Stimulated activated CD4-positive, alpha-beta T cell treated with anti-CD3 and anti-CD28 coated beads, TNF-alpha, amount 100 ng/mL, for 48 hours (primary cell): ENCODE measurements at places on chromosomes 11 and 22.

DNA sequence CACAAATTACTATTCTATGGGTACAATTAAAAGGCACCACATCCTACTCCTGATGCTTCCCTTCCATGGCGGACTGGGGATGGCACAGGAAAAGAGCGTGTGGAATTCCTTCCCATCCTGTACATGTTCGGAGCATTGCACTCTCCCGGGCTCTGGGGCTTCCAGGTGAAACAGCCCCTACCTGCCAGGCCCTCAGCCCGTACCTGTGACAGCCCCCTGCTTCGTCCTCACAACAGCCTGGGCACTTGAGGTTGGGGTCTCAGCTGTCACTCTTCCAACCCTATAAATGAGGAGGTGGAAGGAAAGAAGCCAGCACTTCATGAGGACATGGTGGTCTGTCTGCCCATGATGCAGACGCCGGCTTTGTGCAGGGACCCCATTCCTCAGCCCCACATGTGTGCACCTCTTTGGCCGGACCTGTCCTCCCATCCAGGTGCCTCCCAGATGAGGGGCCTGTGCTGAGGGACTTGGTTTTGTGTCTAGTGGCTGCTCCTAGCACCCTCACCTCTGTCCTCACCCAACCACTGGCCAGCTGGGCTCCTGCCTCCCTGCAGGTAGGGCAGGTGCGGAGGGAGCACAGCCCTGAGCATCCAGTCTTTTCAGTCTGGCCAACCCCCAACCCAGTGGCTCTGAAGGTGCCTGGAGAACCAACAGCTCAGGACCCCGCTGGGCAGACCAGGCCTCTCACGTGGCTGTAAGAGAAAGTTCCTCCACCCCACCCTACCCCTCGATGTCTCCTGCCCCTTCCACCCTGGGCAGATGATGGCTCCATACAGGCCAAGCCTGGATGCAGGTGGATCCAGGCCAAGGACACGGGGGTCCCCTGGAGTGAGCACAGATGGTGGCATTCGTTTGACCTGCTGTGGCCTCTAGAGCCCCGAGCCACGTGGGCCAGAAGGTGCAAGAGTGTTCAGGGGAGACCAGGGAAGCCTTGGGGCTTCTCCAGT lies 23.4 kb upstream of the WNT7B start:
- no peak for DNase-seq

GRCh38 chr11:62539238-62539925 lies 7.2 kb downstream of the AHNAK start:
- DNase-seq = no peak

GRCh38 chr11:65884716-65885092 lies 3.6 kb downstream of the FIBP start:
- peak; percentile 74 for DNase-seq

- no peak for DNase-seq
Observed at GRCh38 chr11:70487160-70487559, 88.8 kb downstream of the CTTN start.

- DNase-seq = peak; percentile 57
Observed at GRCh38 chr22:20979243-20979809, 2.8 kb upstream of the LZTR1 start.

- peak; percentile 37 for DNase-seq
Observed at GRCh38 chr22:35330258-35330861, 30.7 kb downstream of the TOM1 start.

DNA sequence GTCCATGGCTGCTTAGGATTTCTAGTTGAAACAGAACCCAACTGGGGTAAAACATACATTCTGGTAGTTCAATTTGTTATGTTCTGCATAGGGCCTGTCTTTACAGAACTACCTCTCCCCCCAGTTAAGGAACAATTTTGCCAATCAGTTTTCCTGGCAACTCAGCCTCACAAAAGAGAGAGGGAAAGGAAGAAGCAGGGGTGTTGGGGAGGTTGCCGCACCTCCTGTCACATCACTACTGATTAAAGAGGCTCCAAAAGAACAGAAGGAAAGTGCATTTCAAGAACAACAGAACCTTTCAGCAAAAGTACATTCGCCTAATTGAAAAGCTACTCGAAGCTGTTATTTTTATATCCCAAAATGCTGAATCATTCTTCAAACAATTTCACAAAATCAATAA lies 217.6 kb downstream of the CADM1 start:
- DNase-seq = no peak

DNA sequence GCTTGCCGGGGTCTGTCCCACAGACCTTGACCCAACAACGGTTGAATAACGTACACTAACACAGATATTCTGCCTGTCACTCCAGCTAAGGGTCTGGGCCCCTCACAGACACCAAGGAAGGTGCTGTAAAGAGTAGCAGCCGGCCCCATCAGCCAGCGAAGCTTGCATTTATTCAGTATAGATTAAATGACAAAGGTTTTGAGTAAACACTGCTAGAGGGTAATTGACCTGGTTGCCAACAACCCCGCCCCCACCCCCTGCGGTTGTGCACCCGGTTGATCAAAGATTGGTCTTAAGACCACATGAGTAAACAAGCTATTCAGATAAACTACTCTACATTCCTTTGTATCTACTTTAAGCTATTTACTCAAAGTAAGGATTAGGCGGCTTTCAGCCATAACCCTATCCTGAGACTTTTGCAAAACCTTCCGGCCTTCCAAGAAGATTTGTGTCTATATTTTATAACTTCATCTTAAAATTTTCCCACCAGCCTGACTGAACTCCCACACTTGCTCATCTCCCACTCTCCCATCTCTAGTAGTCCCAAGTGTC lies 4.8 kb upstream of the CKAP5 start:
- DNase-seq = no peak

DNA sequence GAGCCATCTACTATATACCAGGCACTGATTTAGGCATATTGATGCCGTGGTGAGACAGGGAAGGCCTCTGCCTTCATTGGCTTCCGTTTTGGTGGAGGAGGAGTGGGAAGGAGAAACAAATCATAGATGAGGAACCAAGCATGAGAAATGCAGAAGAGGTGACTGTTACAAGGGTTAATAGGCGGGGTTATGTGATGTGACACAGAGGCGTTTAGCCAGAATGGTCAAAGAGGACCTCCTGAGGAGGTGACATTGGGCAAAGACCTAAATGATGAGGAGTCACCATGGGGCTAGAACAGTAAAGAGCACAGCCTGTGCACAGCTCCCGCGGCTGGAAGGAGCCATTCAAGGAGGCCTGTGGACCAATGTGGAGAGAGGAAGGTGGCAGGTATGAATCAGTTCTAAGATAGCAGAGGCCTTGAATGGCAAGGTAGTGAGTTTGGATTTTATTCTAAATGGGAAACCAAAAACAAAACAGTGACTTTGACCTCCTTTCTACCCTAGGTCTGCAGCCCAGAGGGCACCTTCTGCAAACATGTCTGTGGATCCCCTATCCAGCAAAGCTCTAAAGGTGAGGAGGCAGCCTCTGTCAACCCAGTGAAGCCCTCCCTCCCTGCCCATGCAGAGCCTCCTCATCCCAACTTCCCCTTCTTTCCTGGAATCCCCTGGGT lies 11.7 kb downstream of the MAFF start:
- no peak for DNase-seq

- DNase-seq = no peak
Observed at GRCh38 chr22:29205594-29206371, at the start of gene EMID1. Gene EMID1, plus strand, starts transcription at chr22:29205896. Its CDS starts 143 bp downstream, at chr22:29206039.

DNA sequence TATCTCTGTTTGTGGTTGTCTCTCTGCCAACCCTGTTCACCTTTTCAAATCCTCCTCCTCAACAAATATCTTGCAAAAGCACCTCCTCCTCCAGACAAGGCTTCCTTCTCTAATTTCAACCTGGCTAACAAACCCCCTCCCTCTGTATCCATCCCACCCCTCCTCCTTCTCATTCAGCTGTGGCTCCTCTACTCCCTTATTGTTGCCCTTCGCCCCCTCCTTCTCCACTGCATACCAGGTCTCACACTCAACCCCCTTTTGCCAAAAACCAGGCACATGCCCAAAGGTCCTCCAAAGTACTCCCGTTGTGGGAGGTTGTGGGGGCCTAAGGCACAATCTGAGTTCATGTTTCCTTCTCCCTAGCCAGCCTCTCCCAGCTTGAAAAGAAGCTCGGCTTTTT lies 110.6 kb downstream of the JRKL start:
- DNase-seq = no peak

- no peak for DNase-seq
Observed at GRCh38 chr11:113314065-113314388, 356 bp upstream of the TTC12 start.

GRCh38 chr11:85472953-85473352 lies 154.2 kb downstream of the DLG2 start:
- DNase-seq = no peak

- DNase-seq = no peak
Observed at GRCh38 chr11:29844031-29844430, 172.8 kb downstream of the KCNA4 start.

GRCh38 chr11:77167791-77168190 lies 39.7 kb downstream of the MYO7A start:
- DNase-seq = no peak

GRCh38 chr11:1557904-1558774 lies 13.9 kb downstream of the DUSP8 start:
- DNase-seq = no peak

DNA sequence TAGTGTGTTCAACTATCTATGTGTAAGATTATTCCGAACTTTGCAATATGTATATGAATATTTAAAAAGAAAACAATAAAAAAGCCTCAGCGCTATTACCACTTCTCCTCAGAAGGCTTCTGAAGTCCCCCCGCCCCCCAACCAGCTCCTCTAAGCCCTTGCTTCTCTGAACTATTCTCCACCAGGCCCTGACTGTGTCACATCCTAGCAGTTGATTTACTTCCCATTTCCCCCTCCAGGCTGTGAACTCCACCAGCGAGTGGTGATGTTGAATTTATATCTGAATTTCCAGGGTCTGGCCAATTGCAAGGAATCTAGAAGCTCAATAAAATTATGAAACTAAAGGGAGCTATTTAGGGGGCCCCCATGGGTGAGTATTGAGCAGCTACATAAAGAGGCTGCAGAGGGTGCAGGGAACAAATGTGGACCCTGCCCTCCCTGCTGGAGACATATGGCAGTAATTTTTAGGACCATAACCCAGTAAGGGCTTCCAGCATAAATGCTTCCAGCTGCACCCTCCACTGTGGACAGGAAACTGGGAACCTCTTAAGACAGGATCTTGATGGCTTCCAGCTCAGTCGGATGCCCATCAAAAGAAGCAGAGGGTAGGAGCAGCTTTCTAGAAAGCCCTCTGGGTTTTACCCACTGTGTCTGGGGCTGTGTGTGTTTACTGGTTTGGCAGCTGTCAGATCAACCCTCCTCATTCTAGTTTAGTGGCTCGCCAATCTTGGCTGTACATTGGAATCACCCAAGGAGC lies 81.4 kb downstream of the TIMP3 start:
- no peak for DNase-seq

GRCh38 chr11:110430267-110431050 lies 711 bp downstream of the FDX1 start:
- DNase-seq = no peak

DNA sequence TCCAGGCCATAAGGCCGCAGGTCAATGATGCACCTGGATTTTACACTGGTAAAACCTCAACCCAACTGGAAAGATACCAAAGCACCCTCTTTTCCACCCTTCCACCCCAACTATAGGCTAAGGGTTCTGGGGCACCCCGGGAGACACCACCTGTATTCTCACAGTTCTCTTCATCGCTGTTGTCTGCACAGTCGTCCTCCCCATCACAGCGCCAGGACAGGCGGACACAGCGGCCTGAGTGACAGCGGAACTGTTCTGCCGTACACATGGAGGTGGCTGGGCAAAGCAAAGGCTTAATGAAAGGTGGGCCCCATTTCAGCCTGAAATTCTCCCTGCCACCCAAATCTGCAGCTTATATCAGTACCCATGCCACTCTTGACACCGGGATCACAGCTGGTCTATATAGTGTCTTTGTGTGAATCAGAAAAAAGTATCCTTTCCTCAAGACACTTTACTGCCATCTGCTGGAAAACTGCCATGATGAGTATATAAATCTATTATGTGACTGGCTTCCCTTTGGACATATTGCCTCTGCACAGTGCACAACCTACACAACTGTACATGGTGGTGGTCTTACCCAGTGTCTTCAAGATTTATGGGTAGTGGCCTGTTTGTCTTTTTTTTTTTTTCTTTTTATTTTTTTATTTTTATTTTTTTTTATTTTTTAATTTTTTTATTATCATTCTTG lies 21.5 kb downstream of the LRP4 start:
- DNase-seq = no peak

GRCh38 chr11:61955422-61956135 lies 5.4 kb downstream of the BEST1 start:
- DNase-seq = no peak

DNA sequence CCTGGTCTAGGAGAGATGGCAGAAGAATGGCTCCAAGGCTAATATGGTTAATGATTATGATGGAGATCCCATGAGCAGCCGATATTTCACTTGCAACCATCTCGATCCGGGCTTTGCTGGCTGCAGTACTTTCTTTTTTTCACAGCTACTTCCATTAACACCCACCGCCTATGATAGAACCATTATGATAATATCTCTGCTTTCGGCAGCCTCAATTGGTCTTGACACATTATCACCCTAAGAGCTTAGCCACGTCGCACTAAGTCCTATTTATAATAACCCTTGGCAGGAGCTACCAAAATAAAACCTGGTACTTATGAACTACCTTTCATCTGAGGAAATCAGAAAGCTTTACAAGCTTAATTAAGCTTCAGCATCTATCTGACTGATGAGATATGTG lies 7.6 kb upstream of the FJX1 start:
- DNase-seq = no peak

GRCh38 chr11:12731841-12732336 lies 57.7 kb downstream of the TEAD1 start:
- no peak for DNase-seq

DNA sequence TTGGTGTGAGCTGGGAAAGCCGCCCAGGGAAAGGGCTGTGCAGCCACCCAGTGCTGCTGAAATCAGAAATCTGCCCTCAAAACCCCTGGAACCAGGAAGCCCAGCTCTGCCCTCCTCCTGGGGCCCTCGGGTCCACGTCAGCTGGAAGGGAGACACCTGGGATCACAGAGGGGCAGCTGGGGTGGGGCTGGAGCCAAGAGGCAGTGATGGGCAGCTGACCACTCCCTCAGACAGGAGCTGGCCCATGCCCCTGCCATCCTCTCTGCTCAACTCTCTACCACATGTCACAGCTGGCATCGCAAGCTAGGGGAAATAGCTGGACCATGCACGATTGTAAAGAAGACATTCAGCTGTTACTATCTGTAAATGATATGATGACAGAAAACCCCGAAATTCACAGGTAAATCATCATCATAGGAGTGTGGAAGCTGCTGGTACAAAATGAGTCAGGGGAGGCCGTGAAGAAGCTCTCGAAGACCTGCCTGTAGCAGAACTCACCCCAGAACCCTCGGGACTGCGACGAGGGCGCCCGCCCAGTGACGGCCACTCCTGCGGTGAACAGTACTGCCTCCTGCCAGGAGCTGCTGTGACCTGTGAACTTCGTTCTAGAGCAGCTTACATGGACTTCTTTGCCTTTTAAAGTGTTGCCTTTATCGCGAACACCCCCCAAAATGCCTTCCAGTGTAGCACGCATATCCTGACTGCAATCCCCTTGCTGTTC lies 55.9 kb downstream of the CERK start:
- no peak for DNase-seq
